ENCODE measurements at places on chromosomes 11 and 22.

DNA sequence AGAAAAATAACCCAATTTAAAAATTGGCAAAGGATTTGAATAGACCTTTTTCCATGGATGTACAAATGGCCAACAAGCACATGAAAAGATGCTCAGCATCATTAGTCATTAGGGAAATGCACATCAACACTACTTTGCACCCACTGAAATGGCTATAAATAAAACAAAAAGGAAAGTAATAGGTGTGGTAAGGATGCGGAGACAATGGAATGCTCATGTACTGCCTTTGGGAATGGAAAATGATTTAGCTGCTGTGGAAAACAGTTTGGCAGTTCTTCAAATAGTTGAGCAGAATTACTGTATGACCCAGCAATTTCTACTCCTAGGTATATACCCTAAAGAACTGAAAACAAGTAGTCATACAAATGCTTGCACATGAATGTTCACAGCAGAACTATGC is 37.4 kb downstream of the LARGE2 start:
- DNase-seq: no peak

DNA sequence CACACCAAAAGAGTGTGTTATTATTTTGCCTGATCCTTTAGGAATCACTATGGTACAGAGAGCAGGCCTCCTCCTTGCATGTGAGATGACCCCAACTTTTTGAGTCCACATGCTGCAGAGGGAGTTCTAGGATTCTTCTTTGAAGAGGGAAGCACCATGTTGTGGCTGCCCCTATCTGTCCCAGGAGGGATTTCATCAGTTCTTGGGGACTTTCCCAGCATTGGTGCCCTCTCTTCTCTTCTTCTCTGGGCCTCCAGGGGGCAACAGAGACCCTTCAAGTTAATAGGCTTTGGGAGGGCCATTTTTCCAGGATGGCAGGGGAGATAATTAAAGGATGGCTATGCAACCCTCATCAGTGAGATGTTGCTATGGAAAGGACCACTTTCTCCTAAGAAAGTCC is 3.6 kb downstream of the MMP1 start:
- DNase-seq: no peak

DNA sequence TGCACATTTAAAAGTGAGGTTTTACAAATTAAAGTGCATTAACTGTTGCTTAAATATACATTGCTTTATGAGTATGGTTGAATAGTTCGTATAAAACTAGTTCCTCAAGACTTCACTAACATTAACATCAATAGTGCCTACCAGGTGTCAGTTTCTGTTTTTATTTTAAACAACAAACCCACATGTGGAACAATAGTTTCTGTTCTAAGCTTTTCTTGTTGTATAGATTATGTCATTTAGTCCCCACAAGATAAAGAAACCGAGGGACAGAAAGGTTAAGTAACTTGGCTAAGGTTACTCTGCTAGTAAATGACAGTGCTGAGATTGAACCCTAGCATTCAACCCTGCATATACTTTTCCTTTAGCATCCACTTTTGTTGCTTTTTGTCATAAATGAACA is 41.4 kb upstream of the ST14 start:
- no peak for DNase-seq

DNA sequence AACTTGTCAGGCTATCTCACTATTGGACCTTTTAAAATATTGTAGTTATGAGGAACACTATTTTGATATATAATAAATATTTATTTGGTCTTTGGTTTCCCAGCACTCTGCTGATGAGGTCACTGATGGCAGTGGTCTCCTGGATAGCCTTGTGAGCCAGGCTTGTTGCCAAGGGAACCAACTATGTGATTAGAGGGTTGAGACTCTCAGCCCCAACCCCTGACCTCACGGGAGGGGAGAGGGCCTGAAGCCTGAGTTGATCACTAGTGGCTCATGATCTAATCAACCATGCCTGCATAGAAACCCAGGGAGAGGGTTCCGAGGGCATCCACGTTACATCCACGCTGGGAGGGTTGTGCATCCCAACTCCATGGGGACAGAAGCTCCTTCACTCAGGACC is 10.8 kb downstream of the PANX1 start:
- DNase-seq: no peak

DNA sequence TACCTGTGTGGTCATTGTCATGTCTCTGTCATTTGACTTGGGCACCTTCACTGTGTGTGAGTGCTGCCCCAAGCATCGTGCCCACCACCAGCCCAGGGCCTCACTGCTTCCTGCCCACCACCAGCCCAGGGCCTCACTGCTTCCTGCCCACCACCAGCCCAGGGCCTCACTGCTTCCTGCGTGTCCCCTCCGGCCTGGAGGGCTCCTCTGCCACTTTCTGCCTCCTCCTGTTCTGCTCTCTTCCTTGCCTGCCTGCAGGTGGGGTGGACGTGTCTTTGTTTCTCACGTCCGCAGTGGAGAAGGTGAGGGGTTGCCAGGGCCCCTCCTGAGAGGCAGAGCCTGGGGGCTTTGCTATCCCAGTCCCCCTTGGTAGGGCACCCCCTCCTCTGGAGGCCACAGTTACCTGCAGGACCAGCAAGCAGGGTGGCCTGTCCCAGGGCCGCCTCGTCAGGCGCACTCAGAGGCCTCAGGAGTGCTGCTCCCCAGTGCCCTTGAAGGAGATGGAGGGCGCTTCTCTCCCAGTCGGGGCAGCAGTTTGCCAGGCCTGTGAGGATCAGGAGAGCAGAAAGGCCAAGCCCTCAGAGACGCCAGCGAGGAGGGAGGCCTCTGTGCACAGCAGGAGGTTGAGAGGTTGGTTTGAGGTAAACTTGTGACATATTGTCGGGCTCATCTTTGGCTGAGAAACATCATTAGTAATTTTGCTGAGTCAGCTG is 290.7 kb downstream of the TBC1D22A start:
- DNase-seq: no peak

GRCh38 chr11:75152090-75152489 is 1.2 kb downstream of the SLCO2B1 start:
- no peak for DNase-seq

DNA sequence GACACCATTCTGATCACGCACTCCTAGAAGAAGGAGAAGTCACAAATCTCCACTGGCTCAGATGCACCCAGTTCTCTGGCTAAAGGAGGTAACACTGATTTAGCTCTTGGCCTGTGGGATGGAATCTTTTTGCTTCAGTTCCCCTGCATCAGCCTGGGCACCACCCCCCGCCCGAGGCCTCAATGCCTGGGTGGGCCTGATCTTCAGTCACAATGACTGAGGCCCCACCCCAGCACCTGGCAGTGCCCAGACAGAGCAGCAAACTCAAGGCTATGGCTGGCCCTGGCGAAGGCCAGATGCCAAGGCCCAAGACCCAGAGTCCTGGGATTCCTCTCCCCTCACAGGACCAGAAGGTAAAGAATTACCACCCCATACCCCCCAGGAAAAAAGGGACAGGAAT is 5.0 kb downstream of the CYB561A3 start:
- DNase-seq: no peak

DNA sequence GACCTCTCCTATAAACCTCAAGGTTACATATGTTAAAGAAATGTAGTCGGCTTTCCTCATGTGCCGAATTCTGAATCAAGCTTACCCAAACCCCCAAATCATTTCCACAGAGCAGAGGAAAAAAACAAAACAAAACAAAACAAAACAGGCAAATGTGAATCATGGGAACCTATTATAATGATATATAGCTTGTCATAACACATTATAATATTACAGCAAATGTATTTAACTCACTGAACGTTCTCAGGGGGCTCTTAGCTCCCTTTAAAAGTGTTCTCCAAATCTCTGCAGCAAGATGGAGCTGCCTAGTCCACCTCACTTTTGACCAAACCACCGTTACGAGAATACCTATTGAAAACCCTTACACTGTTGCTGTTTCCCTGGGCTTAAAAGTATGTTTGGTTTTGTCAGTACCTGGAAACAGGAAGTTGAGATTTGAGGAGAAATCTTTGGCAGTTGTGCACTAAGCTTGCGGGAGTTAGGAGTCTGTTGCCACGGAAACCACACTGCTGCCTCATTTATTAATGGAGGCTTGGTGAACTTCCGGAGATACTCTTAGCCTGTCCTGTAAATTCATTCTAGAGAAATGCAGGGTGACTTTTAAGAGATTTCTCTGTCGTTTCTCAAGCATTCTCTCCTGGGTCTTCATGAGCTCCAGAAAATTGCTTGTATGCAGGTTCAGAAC is 167.0 kb upstream of the RASSF10 start:
- DNase-seq: no peak

GRCh38 chr11:119626197-119626841 is 102.7 kb downstream of the NECTIN1 start:
- DNase-seq: no peak

GRCh38 chr11:67194096-67194495 is 72.2 kb upstream of the GRK2 start:
- DNase-seq: no peak

GRCh38 chr11:35838071-35838470 is 105.8 kb upstream of the LDLRAD3 start:
- DNase-seq: no peak

- DNase-seq: no peak
Measured at GRCh38 chr11:43845816-43846215, 34.8 kb upstream of the ALKBH3 start.

- DNase-seq: no peak
Measured at GRCh38 chr22:24214467-24215285, 30.2 kb downstream of the GGT5 start.

- no peak for DNase-seq
Measured at GRCh38 chr11:14566331-14567063, 46.3 kb upstream of the PSMA1 start.

GRCh38 chr11:60345489-60345888 is 18.4 kb downstream of the MS4A6E start:
- no peak for DNase-seq

- DNase-seq: no peak
Measured at GRCh38 chr11:17221968-17222367, 14.2 kb upstream of the PIK3C2A start.

DNA sequence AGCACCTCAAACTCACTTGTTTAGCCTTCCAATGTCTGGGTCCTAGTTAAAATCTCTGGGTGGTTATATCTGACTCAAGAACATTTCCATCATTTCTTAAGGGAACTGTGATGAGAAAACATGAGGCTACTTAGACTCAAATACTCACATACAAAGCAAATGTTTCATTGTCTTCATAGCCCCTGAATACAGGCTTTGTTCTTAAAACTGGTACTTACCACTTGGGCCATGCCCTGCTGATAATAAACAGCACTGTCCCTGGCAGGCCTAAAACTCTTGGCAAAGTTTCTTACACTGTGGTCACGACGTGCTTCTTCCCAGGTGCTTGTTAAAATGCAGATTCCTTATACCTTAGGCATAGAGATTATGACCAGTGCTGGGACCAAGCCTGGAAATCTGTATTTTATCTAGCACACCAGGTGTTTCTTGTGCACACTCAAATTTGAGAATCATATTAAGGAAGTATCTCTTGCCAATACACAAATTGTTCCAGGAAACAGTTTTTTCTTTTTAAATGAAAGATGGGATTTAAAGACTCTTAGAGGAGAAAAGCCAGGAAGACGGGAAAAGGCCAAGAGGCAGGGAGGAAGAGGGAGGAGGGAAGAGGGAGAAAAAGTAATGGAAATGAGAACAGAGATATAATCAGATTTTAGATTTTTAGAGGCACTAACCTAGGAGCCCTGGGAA is 287.9 kb upstream of the MPPED2 start:
- no peak for DNase-seq

- peak; percentile 43 for DNase-seq
Measured at GRCh38 chr22:17777005-17777716, 2.9 kb upstream of the BID start.

DNA sequence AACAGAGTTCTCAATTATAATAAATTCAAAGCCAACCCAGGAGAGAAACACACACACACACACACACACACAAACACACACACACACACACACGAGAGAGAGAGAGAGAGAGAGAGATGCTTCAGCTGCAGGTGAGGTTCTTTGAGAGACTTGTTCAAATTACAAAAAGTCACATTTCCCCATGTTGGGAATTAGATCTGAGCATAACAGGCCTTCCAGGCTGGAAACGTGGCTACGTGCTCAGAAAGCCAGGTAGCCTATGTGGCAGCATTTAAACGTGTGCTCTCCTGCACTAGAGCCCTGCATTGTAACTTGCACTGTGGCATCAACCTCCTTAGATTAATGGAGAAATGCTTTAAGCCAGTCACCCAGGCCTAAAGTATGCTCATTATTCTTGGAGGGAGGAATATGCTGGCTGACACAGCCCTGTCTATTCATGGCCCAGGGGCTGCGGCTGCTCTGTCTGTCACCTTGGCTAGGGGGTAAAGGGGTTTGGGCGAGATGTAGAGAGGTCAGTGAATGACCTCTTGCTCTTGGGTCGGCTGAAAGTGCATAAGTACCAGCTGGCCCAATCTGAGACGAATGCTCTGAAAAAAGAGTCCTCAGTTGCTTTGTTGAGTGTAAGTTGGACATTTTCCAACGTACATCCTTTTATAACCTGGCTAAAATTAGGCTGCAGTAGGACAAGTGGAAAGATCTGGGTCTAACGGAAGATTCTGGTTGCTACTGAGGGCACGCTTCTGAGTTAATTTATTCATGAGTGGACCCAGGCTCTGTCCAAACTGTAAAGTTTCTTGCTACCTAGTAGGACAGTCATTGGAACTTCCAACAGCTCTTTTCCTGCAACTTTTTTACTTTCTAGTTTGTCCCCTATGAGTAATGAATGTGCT is 171.1 kb upstream of the SEZ6L start:
- DNase-seq: no peak

Measured in stimulated activated CD8-positive, alpha-beta memory T cell treated with anti-CD3 and anti-CD28 coated beads, Interleukin-15, amount 100 ng/mL, for 4 hours (primary cell).